ENCODE measurements at places on chromosomes 7 and 10.
A peak's percentile ranks its signal among the peaks of the same experiment; 100 is the strongest.

DNA sequence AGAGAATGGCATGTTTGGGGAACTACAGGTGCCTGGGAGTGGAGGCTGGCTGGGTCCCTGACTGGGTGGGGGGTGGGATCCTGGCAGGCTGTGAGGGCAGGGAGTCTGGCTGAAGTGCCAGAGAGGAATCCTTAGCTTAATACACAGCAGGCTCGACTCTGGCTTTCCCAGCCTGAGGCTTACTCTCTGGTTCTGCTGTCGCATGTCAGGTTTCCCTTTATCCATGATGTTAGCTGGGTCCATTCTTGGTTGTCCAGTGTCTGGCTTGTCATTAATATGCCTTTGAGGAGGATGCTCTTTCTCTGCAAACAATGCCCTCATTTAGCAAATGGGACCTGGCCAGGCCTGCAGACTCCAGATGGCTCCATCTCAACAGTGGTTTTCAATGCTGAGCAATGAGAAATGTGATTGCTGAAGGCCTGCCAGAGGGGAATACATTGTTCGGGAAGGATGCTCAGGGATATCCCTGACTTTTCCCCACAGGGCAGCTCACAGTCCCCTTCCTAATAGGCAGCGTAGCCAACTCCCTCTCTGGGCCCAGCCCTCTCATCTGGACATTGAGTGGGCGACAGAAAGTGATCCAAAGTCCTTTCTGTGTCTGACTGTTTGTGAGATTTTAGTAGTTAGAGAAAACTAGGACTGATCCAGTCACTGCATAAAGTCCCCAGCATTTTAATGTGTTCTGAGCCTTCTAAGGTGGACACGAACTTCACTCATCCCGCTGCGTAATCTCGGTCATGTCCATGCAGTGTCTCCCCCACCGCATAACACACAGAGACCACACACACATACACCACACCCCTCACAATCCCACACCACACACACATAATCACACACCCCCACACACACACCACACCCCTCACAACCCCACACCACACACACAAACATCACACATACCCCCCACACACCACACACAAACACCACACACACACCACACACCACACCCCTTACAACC, 124.9 kb downstream of the ANLN start:
- DNase-seq, result no peak

GRCh38 chr7:38831259-38831996, 77.6 kb downstream of the VPS41 start:
- DNase-seq, result no peak

GRCh38 chr7:106282852-106283251, 1.9 kb downstream of the NAMPT start:
- no peak for DNase-seq

- no peak for DNase-seq
Measured at GRCh38 chr10:101726115-101726387, 31.1 kb upstream of the FBXW4 start.

DNA sequence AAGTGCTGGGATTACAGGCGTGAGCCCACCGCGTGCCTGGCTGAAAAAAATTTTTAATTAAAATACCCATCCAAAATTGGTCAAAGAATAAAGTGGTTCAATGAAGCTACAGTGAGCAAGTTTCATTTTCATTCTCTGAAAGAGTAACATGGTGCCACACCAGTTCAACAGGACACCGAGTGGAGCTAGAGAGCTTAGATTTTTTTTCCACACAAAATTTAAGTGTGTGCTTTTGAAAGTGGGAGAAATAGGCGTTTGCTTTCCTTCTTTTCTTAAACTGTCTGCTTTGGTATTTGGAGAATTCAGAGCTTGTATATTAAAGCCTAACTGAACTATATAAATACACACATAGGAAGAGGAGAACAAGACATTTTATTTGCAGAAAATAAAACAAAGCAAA, 43.4 kb downstream of the BPGM start:
- no peak for DNase-seq

DNA sequence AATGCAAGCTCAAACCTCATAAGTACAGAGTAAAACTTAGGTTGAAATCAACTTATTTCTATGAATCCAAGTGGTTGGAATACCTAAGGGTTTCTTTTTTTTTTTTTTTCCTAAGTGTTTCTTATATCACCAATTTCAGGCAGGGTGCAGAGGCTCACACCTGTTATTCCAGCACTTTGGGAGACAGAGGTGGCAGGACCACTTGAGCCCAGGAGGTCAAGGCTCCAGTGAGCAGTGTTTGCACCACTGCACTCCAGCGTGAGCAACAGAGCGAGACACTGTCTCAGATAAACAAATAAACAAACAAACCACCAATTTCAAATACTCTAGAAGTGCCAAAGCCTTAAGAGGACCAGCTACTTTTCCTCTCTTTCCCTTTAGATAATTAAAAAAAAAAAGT, 39.2 kb upstream of the SPOCK2 start:
- DNase-seq, result no peak

DNA sequence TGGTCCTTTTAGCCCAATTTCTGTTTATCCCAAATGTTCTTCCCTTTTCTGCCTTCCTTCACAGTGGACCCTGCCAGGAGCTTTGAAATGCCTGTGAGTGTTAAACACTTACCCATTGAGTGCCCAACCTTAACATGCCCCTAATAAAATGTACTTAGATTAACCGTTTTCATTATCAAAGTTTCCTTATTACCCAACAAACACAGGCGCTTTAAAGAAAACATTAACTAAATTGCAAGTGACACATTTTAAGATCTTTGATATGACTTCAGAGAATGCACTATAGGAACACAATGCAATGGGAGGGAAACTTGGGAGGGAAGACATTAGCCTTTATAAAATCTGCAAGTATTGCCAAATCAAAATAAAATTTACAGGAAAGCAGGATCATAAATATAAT, 177.0 kb downstream of the CFTR start:
- DNase-seq, result no peak

DNA sequence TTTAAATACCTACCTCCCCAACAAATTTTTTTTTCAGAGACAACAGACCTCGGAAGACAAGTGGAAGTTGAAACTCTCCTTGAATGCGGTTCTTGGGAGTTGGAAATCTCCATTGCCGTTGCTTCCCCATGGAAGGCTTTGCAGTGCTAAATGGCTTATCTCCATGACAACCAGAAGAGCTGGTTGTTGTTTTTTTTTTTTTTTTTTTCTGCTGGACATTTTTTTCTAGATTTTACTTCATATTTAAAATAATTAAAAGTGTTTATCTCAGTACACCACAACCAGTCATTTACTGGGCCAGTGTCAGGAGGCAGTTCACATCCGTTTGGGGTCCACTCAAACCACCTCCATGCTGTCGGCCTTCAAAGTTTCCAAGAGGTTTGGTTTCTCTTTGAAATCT, 348.5 kb upstream of the PRKCQ start:
- no peak for DNase-seq

DNA sequence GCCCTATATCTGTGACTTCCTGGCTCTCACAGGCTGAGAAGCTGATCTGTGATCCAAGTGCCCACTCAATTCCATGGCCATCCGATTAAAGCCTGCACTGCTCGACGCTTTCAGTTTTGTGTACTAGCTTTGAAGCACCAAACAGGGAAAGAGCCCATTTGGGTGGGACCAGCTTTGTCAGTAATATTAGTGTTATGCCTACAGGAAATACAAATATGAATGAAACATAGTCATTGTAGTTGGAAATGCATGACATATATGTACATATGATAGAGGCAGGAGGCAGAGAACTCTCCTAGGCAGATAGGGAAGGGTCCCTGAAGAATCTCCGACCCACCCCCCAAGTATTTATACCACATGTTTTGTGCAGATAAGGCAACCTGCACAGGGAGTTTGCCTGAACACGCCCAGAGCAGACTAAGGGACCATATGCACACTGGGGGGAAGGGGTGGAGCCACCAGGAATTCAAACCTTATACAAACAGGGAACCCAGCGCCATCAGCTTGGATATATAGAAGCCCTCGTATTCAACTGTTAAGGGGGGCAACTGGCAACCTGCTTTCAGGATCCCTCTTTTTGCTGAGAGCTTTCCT, 653.2 kb downstream of the PARD3 start:
- no peak for DNase-seq

- peak; percentile 46 for DNase-seq
Measured at GRCh38 chr7:28298870-28299518, 113.3 kb upstream of the CREB5 start.

GRCh38 chr7:40826411-40827221, 691.8 kb downstream of the SUGCT start:
- no peak for DNase-seq

DNA sequence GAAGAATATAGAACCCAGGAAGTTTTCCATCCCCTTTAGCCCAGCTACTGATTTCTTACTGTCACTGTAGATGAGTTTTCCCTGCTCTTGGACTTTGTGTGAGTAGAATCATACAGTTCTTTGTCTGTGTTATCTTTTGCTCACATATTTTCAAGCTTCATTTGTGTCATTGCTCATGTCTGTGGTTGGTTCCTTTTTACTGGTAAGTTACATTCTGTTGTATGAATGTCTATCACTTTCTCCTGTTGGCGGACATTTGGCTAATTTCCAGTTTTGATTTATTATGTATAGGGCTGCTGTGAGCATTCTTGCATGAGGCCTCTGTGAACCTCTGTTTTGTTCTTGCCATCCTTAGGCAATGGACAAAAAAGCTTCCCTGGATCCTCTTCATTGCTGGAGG, 5.3 kb downstream of the GLRX3 start:
- DNase-seq, result no peak

DNA sequence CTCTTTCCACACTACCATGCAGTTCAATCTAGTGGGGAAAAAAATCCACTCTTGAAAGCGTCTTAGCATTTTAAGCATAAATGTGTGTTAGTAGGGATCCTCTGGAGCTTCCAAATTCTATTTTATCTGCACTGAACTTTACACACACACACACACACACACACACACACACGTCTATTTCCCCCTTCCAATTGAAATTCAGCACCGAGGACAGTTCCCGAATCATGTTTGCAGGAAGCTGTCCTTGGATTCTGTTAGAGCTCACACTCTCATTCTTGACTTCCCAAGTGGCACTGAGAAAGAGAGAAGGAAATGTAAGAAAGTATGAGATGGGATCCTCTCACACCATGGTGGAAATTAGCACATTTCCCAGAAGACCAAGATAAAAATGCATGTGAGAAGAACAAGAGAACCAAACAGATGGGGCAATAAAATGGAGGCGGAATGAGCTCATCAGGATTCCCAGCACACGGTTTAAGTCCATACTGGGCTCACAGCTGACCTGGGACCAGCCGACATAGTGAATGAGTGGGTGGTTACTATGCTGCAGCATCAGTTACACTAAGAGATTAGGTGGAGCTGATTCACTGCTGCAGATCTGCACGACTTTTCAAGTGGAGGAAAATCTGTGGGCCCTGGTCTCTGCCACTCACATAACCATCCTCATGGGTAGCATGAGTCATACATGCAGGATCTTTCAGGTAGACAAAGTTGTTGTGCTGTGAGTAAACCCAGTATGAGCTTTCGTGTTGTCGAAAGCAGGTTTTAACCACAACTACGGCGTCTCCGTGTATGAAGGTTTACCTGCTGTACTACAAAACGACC, 3.3 kb upstream of the NPTX2 start:
- DNase-seq, result no peak

DNA sequence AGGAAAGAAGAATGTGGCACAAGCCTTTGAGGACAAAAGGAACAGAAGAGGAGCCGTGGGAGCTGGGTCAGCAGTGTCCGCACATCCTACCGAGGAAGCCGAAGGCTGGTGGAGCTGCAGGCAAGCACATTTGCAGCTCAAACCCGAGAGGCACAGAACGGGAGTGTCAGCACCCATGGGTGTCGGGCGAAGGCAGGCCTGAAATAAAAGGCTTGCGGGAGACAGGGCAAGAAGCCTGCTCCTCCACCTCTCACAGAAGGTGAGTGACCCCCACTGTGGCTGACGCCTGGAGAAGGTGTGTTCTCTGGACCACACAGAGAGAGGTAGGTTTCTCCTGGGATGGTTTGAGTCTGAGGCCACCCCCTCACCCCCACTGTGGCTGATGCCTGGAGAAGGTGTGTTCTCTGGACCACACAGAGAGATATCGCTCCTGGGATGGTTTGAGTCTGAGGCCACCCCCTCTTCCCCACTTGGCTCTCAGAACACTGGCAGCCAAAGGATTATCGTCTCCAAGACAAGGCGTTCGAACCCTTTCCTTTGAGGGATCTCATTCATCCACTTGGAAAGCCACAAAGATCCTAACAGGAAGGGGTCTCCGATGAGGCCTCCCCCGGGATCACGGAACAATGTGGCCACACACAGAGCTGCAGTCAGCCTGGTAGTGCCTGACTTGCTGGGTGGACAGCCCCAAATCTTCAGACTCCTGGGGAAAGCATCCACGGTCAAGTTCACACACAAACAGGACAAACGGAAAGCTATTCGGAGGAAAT, 21.6 kb upstream of the GTPBP4 start:
- no peak for DNase-seq
